ENCODE measurements at places on chromosomes 1 and 21.

DNA sequence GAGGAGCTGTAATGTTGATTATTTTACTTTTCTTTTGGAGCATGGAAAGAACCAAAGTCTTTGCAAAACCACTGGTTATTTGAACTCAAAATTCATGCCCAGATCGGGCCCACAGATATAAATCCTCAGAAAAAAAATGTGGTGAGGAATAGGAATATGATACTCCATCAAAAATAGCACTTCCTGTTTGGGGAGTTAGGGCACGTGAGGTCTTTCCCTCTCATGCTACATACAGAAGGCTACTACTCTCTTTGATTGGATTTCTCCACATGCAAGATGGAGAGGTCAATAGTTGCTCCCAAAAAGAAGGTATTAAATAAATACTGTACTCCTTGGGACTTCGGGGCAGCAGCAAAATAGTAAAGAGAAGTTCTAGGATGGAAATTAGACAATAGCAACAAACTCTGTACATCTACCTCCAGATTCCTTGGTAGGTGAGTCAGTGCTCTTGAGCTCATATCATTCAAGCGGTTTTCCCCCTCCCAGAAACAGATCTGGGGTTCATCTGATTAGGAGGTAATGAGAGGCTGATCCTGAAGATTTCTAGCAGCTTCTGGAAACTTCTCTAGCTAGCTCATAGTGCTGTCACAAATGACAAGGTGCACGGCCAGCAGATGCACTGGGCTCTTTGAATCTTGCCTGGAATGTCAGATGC, 47.1 kb downstream of the SLC9C2 start:
- no peak for DNase-seq

DNA sequence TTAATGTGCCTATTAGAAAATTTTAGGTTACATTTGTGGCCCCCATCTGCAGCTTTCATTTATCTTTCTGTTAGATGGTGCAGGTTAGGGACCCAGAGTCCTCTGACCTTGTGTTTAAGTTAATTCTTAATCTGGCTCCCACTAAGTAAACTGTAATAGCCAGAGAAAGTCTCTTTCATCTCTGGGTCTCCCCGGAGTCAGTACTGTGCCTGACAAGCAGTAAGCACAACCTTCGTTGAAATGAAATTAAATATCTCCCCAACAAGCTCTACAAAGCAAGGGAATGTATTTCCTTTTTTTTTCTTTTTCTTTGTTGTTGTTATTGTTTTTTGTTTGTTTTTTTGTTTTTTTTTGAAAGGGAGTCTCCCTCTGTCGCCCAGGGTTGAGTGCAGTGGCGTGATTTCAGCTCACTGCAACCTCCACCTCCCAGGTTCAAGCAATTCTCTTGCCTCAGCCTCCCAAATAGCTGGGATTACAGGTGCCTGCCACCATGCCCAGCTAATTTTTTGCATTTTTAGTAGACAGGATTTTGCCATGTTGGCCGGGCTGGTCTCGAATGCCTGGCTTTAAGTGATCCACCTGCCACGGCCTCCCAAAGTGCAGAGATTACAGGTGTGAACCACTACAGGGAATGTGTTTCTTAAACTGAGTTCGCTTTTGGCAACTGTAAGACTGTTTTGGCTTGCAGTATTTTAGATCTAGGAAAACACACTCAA, 81.6 kb downstream of the HHIPL2 start:
- no peak for DNase-seq

- DNase-seq = no peak
These were observed 47.1 kb downstream of the CTH start for GRCh38 chr1:70458131-70458530.

DNA sequence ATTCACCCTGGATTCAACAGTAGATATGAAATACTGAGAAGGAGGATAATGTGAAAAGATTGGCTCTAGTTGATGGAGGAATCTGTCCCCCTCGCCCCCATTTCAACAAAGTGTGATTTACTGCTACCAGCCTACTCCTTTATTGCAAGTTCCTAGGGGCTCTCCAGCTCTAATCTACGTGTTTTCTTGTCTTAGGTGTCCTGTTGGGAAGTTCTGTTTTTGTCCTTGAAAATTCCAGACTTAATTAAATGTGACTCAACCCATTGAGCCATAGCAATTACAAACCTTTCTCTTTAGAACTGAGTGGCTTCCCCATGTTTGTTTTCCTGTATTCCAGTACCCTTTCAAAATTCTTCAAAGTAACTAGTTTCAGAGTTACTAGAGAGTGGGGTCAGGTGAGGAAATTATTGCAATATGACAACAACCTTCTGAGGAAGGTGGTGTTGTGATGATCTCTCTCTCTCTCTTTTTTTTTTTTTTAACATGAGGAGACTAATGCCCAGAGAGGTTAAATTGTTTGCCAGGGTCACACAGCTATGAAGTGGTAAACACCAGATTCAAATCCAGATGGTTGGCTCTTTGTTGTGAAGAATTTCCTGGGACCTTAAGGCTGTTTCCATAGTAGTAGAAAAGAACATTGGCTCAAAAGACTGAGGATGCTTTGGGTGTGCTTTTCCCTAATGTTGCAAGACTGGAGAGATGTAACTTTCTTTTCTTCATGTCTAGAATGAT, 3.5 kb downstream of the RGL1 start:
- no peak for DNase-seq

GRCh38 chr1:205590457-205590768, 41.4 kb downstream of the ELK4 start:
- no peak for DNase-seq

DNA sequence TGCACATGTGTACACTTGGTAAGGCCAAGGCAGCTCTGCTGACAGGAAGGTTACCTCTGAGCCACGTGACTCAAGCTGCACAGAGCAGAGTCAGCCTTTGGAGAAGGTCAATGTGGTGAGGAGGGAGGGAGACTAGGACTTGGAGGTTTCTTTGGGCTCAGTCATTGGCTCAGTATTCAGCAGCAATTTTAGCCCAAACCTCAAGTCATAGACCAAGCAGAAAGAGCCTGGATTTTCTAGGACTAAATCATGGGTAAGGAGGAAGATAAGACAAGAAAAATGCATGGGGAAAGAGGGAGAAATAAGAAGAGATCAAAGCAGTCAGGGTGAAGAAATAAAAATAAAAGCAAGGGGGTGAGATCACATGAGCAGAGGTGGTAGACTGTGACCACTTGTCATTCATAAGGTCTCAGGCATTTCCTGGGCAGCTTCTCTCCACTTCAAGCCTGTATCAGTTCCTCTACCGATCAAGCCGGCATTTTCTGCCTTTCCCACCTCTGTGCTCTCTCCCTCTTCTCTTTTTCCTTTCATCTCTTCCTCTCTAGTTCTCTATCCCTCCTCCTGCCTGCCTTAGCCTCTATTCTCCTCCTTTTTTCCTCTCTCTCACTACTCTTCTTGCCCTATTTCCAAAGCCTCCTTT, 51.7 kb upstream of the DUSP10 start:
- no peak for DNase-seq

DNA sequence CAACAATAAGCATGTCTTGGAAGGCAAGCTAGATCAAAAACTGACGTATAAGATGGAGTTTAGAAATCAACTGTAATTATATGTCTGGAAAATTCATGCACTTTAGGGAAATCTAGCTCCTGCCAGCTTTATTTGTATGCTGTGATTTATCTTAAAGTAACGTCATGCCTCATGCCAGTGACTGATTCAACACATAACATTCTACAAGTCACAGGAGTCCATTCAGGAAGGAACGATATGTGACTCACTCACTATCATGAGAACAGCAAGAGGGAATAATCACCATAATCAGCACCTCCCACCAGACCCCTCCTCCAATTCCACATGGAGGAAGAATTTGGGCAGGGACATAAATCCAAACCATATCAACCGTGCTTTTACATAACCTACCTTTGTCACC, 682.4 kb upstream of the ADAMTS5 start:
- no peak for DNase-seq

DNA sequence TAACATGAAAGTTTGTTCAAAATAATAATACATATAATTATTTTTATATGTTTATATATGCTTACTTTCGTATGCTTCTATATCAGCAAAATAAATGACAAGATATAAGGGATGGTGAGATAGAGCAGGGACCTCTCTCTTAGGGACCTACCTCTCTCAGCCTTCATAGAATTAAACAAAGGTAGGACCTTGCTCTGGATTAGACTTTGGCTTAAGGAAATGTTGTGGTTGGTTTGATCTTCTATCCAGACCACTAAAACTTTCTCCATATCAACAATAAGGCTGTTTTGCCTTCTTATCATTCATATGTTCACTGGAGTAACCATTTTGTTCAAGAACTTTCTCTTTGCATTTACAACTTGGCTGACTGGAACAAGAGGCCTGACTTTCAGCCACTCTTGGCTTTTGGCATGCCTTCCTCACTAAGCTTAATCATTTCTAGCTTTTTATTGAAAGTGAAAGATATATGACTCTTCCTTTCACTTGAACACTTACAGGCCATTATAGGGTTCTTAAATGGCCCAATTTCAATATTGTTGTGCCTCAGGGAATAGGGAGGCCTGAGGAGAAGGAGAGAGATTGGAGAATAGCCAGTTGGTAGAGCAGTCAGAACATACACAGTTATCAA, 14.4 kb downstream of the FRRS1 start:
- no peak for DNase-seq

DNA sequence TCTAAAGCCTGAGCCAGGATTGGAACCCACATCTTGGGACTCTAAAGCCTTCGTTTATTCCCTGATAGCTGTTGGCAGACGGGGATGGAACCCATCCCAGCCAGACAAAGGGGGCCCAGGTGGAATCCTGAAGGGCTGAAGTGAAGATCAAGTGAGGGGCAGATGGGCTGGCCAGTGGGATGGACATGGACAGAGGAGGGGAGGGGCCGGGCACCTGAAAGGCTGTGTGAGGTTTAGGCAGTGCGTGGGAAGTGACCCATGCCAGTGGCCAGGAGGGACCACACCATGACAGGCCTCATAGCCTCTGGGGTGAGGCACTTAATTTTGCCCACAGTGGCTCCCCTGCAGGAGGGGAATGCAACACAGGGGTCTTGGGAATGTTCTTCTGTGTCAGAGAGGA, 44.6 kb upstream of the DMRTB1 start:
- DNase-seq = no peak

- DNase-seq = no peak
These were observed 280.1 kb upstream of the C1orf174 start for GRCh38 chr1:4179914-4180735.

- no peak for DNase-seq
These were observed 352.4 kb upstream of the RUNX1 start for GRCh38 chr21:35401476-35401875.

All from NCI-H1417 treated with DMSO at 0.1 percent for 48 hours (cell line).